ENCODE measurements at places on chromosomes 3 and 15.
A peak's percentile ranks its signal among the peaks of the same experiment; 100 is the strongest.

DNA sequence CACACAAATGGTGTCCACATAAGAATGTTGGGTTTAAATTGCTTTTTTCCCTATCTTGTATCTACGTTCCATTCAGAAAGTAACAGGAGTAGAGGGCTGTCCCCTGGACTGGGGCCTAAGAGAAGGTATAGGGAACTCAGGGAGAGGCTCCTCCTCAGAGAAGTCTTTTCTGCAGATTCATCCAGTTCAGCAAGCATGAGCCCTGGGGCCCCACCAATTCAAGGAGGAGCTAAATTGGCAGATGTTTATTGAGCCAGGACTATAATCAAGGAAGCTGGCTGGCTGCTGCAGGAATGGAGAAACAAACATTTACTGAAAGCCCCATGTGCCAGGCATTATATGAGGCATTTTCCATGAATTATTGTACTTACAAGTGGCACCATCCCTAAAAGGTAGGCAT lies 22.1 kb upstream of the LARS2 start:
- DNase-seq, result peak; percentile 22

- no peak for DNase-seq
Observed at GRCh38 chr15:56174649-56175048, 69.0 kb downstream of the RFX7 start.

DNA sequence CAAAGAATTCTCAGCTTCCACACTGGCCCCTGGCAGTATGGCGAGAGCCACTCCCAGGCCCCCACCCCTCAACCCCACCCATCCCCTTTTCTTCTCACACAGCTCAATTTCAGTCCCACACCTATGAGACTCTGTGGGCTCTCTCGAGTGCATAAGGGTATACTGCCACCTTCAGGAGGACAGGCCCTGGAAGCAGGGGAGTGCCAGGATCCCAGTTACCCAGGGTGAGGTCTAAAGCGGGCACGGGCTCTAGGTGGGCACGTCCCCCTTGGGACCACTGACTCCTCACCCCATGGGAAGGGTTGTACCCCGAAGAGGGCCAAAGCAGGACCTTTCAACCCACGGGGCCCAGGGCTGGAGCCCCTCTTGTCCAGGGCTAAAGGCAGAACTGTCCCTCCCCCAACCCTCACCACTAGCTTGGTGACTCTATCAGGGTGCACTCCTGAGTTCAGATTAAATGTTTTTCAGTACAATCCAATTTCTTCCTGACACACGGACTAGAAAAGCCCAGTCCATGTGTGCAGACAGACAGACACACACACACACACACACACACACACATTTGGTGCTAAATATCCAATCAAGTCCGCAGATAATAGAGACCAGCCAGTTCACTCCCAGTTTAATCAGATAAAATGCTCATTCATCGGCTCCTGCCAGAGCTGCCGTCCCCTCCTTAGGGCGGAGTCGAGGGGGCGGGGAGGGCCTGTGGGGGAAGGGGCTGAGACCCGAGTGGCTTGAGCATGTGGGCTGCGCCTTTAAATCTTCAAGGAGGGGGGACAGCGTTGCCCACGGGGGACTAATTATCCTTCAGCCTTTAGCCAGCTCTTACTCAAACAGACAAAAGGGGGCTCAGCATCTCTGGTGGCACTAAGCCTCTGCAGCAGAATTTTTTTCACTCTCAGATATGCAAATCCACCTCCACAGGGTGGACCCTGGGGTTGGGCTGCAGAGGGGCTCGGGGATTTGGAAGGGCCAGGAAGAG lies 59.3 kb downstream of the CYP11A1 start:
- DNase-seq, result no peak

DNA sequence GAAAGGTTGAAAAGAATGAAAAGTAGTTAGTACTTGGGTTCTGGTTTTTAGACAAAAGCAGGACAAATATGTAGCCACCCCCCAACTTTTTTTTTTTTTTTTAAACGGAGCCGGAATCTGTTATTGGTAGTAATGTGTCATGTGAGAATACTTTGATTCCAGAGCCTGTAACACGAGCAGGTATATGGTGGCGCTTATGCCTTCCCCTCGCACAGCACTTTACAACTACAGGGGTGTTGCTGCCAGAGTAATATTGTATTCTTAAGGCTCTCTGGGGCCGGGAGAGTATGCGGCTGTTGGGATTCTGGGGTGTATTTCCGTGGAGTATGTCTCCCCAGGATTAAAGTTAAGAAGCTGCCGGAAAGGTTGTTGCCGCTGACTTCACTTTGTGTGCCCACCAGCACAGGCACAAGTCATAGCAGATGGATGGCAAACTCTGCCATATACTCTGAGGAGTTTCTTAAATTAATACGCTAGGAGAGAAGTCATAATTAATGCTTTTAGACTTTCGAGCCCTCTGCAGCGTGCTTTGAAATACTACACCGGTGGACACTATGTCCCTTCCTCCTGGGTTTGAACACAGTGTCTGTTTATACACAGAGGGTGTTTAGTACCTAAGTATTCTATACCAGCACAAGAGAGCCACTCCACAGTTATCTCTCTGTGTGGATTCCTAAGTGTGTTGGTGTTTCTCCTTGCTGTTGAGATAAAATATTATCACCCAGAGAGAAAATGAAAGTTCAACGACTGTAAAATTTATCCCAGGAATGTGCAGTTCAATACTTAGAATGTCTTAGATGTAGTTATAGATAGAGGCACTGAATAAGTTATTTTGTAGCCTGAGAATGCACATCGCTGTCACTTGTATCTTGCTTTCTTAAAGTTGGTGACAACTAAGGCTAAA lies 1.4 kb downstream of the MBNL1 start:
- DNase-seq, result peak; percentile 69

GRCh38 chr3:144010371-144010770 lies 38.7 kb downstream of the DIPK2A start:
- DNase-seq, result no peak

Data from foreskin fibroblast (primary cell).